NCI-H2171 treated with DMSO at 0.1 percent for 48 hours (cell line): ENCODE measurements at places on chromosomes 7 and 10.

- DNase-seq = no peak
Measured at GRCh38 chr10:10209167-10209566, 808.5 kb upstream of the CELF2 start.

- DNase-seq = no peak
Measured at GRCh38 chr10:101121654-101122031, 9.5 kb upstream of the TLX1 start.

GRCh38 chr10:110684800-110685446 lies 40.8 kb downstream of the RBM20 start:
- no peak for DNase-seq

DNA sequence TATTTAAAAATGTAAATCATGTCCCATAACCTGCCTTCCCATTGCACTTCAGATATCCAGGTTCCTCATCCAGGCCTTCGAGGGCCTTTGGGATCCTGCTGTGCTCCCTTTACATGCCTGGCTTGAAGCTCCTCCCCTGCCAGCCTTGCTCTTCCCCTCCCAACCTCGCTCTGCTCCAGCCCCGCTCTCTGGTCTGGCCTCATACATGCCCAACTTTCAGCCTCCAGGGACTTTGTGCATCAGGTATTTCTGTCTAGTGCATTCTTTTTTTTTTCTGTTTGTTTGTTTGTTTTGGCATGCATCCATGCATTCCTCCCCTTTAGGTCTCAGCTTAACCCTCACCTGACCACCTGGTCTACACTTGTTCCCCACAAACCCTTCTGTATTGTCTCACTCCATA lies 160.3 kb downstream of the SNX10 start:
- DNase-seq = peak; percentile 61

GRCh38 chr10:24494777-24495176 lies 228.9 kb downstream of the ARHGAP21 start:
- no peak for DNase-seq

DNA sequence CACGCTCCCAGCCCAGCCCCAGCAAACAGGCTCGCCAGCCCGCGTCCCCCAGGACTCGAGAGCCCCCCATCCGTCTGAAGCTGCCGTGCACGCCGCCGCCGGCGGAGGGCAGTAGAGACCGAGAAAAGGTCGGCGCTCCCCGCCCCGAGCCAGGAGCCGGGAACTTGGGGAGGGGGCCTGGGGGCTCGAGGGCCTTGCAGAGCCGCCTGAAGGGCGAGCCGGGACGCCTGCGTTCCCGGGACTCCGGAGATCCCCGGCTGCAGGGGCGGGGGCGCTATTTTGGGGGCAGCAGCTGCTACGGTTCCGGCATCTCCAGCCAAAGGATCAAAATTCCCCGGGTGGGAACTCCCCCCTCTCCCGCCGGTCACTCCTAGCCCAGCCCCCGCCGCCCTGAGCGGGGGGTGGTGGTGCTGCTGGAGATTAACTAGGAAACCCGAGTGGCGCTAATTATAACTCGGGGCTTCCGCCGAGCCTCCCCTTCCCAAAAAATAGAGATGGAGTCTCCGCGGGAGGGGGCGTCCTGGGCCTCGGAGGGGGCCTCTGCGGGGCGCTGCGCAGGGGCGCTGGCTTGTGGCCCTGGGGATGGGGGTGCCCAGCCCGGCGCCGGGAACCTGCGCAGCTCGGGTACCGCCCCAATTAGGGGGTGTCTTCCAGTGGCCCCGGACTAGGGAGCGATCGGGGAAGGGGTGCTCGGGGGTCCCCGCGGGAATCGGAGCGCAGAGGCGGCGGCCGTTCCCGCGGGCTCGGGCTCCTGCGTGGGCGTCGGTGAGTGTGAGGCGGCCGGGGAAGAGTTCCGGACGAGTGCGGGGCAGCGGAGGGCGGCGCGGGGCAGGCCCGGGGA lies 608 bp downstream of the ACHE start:
- DNase-seq = peak; percentile 34

DNA sequence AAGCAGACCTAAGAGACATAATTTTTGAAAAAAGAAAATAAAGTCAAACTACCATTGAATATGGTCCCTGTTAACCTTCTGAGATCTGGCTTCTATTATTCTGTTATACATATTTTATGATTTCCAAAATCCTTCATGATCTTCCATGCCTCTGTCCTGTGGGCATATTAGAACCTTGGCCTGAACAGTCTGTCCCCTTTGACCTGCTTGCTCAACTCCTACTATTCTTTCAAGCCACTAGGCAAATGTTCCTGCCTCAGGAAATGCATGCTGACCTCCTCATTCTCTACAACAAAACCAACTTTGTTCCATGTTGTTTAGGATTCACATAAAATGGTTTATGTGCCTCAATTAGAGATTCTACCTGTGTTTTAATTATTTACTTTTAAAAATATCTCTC lies 544.8 kb upstream of the LRRTM3 start:
- no peak for DNase-seq

DNA sequence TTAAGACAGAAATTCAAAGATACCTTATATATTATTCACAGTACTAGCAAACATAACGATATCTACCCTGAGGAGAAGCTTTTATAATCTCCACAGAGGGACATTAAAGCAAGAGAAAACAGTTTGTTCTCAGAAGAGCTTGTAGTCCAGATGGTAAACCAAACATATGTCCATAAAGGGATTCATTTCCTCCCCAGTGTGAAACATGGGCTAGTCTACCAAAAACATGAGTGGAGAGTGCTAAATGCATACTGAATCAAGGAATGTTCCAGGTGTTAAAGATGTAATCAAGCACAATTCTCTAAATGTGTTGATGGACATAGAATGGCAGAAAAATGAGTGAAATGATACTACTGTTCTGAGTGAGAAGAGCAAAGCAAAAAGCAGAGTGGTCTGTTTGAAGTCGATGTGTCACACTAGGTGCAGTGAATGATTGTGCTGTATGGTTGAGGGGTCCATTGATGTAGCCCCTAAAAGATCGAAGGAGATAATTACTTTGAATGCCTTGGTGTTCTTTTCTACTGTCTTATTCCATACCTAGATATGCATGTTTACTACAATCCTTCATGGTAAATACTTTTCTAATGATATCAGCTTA lies 25.3 kb downstream of the BCAP29 start:
- DNase-seq = peak; percentile 37

- no peak for DNase-seq
Measured at GRCh38 chr7:5404421-5404826, 19.2 kb downstream of the TNRC18 start.

GRCh38 chr7:128217030-128217805 lies 23.9 kb upstream of the LEP start:
- DNase-seq = no peak

- peak; percentile 79 for DNase-seq
Measured at GRCh38 chr7:134514663-134515062, 12.7 kb upstream of the AKR1B10 start.

DNA sequence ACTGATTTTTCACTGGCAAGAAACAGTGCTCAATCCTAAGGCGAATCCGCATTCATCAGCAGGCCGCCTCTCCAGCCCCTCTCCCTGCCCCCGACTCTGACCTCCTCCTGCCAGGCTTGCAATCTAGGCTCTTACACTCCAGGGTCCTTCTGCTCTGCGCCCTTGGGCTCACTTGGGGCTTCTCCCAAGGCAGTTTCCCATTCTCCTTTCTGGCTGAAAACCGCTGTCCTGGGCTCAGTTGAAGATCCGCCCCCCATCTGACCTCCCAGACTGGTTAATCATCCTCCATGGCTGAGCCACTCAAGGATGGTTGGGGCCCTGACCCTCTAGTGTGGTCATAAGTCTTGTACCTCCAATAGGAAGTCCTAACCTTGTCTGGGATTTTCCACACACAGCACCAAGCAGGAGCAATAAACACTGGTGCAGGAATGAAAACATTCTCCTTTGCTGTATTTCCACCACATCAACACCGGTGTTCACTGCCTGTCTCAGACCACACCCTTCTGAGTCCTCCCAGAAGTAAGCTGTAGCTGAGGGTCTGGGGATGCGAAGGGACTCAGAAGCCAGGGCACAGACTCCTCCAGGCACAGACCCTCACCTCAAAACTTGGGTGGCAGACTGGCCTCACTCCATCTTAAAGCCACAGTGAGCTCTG lies 42.4 kb downstream of the TNS3 start:
- no peak for DNase-seq

GRCh38 chr7:96218664-96219243 lies 103.1 kb downstream of the SLC25A13 start:
- no peak for DNase-seq

GRCh38 chr10:5887641-5888040 lies 2.1 kb downstream of the ANKRD16 start:
- DNase-seq = no peak

- no peak for DNase-seq
Measured at GRCh38 chr10:89773081-89773480, 71.7 kb downstream of the KIF20B start.

DNA sequence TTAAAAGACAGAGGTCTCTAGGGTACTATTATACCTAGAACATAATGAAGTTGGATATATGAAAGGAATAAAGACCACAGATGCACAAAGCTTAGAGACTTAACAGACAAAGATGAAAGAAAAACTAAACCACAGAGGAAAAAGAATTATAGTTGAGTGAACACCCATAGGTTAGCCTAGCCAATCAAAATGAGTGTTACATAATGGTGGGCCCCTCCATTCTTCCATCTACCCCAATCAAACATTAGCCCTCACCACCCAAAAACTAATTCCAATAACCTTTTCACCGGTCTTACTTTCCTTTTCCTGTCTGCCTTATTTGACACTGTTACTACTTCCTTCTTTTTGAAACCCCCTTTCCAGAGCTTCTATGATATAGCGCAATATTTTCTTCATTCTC lies 130.1 kb downstream of the ELMO1 start:
- no peak for DNase-seq
